Tibial nerve (tissue), 4 donors: ENCODE measurements at places on chromosomes 2 and 18. TPM values are rescaled to one million over a fixed set of nuclear protein-coding genes. Genes with fewer than 3 reads are reported as not detected.

DSG4 gene
- total RNA-seq, result not detected

INHA gene
- total RNA-seq, result 1.1 TPM

INPP5D gene
- total RNA-seq, result 55.3 TPM

GRCh38 chr2:228747483-228747882 lies 523.6 kb downstream of the PID1 start:
- no peak for DNase-seq

DNA sequence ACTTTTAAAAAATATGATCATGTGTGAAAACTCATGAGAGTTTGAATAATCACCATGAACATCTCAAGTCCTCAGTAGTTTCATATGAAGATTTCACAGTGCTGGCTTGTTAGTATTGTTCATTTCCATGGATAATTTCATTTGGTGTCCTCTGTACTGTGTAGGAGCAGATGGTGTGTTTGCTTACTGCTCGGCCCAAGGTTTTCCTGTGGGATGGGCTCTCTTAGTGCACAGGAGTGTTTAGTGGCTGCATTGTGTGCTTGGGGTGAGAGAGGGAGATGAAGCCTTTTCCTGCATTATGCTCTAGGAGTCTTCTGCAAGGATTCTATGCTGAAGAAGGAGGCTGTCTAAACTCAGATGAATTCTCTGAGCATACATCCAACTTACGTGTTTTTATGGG lies 270.6 kb downstream of the SOCS6 start:
- DNase-seq, result no peak

GRCh38 chr2:71277536-71278103 lies 50.7 kb upstream of the PAIP2B start:
- no peak for DNase-seq

DNA sequence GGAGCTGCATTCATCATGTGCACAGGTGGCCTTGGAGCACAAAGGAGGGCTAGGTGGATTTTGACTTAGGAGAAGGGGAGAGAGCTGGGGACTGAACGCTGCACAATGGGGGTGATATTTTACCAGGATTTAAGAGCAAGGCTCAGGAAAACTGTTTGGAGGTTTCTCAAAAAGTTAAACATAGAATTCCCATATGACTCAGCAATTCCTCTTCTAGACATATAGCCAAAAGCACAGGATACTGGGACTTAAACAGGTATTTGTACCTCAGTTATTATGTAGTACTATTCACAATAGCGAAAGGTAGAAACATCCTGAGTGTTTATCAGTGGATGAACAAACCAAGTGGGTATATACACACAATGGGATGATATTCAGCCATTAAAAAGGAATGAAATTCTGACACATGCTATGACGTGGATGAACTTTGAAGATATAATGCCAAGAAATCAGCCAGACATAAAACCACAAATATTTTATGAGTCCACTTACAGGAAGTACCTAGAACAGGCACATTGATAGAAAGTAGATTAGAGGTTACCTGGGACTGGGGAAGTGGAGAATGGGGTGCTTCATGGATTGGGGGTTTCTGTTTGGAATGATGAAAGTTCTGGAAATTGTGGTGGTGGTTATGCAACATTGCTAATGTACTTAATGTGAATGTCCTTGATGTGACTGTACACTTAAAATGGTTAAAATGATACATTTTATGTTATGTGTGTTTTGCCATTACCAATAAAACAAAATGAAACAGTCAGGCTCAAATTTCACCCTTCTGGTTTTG lies 216.9 kb downstream of the HAUS1 start:
- DNase-seq, result no peak

GRCh38 chr2:133710613-133711012 lies 142.3 kb upstream of the NCKAP5 start:
- no peak for DNase-seq
